ENCODE measurements at places on chromosomes 3 and 15.

GRCh38 chr3:134330883-134331810 lies 43.1 kb downstream of the AMOTL2 start:
- no peak for DNase-seq

- no peak for DNase-seq
Observed at GRCh38 chr3:144259267-144259666, 287.6 kb downstream of the DIPK2A start.

GRCh38 chr15:70617076-70617910 lies 146.1 kb downstream of the UACA start:
- no peak for DNase-seq

DNA sequence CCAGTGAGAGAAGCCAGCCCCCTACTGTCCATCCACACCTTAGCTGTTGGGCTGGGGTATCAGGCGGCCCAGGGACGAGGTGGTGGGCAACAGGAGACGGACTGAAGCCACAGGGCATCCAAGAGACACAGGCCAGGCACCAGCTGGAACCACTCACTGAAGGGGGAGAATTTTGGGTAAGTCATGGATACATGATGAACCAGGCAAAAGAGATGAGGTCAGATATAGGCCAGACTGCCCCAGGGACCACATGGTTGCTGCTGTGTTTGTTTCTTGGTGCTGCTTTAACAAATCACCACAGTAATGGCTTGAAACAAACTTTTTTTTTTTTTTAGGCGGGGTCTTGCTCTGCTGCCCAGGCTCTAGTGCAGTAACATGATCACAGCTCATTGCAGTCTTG lies 66.4 kb downstream of the SEMA5B start:
- no peak for DNase-seq

- no peak for DNase-seq
Observed at GRCh38 chr3:63975723-63976122, 47.6 kb downstream of the PSMD6 start.

DNA sequence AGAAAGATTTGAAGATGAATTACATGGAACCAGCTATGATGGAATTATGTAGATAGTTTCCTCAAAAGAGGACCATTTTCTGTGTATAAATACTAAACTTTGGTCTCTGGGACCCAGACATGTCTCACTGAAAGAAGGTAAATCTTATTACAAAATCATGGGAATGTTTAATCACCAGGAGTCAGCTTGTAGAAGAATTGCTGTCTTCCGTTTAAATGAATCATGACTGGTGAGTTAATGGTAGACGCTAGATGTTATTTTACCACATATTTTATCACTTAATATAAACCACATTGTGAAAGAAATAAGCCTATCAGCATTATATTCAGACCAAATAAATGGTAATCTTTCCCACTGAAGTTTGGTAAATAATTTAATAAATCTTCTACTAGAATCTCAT lies 322.3 kb upstream of the SUCLG2 start:
- no peak for DNase-seq

DNA sequence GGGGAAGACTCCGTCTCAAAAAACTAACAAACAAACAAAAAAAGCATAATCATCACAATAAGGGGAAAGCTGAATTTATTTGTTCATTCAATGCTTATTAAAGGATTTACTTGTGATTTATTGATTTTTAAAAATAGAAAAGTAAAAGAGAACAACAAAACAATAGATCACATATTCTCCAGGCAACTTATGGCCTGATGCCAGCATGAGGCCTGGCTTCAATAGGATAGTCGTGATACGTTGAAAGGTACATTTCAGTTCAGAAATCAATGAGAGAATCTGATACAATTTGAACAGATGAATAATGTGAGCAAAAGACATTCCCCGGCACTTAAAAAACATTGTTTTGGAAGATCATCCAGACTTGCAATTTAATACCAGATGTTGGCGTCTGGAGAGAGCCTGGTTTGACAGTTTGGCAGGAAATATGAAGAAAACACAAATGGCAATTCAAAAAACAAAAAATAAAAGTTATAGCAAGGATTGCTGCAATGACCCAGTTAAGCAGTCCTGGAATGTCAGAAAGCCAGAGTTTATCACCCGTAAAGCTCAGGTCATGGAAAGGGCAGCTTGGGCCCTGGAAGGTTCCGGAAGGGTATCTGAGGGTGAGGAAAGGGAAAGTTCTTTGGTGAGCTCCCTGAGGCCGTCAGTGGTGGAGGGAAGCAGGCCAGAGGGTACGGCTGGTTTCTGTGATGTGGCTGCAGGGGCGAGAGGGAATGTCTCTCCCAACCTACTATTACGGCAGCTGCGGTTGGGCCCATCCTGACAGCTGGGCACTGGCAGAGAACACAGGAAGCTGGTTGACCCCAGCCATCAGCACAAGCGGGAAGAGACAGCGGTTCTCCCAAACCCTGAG lies 230.2 kb upstream of the HES1 start:
- no peak for DNase-seq

DNA sequence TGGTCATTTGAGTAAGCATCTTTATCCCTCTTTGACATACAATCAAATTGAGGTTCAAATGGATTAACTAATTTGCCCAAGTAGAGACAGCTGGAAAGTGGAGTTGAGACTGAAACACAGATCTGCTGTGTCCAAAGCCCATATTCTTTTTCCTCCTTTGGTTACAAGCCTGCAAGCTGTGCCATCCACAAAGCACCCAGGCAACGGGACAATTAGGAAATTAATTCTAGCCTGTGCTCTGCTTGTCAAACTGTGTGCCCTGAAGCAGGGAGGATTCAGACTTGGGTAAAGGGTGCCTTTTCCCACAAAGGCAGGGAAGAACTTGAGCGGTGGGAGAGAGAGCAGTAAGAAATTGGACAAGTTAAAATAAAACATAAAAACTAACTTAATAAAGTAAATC lies 127.9 kb downstream of the DTWD1 start:
- no peak for DNase-seq

DNA sequence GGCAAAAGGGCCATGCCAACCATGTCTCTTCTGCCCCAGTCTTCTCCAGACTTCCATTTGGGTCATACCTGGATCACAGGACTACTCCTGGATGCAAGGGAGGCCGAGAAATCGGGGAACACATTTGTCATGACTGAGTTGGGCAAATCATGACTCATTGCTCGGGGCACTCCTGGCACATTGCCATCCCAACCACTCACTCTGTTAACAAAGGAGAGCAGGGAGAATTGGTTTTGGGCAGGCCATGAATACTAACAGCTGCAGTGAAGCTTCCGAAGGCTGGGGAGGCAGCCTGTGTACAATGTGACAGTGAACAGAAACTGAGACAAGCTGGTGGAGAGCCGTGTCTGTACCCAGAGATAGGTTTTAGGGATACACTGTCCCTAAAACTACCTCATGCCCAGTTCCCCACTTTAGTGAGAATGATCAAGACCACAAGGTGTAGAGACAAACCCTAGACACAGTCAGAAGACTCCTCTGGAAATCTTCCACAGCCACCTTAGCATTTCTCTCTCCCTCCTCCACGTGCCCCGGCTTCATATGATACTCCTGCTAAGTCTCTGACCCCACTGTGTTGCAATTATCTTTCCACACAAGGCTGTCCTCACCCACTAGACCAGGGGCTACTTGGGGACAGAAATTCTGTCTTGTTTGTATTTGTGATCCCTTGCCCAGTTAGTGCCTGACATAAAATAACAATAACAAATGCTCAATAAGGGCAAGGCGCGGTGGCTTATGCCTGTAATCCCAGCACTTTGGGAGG lies 10.5 kb upstream of the BUB1B start:
- no peak for DNase-seq

DNA sequence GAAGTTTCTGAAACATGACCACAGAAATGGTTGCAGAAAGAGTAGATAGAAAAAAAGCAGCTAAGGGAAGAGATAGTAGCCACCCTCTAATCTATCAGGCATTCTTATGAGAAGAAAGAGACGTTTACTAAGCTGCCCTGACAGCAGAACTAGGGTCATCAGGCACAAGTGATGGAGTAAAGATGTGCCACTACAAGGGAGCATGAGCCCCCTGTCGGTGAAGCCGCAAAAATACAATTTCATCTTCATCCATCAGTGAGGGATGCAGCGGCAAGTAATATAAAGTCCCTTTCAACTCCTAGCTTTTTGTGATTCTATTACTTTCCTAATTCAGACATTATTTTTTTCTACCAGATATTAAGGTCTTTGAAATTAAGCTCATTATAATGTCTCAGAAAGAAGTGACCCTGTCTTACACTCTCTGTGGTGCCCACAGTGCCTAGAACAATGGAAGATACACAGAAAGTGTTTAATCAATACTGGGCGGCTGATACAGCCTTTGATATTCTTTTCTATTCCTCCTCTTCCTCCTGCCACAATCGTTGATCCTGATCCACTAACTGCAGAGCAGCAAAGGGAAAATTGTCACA lies 651.6 kb downstream of the NTRK3 start:
- DNase-seq, result no peak

Measured in CD4-positive, alpha-beta T cell treated with Interleukin-21 for 1 hour (primary cell).